Aorta (tissue), 5 donors: ENCODE measurements at places on chromosomes 4 and X.
A peak's percentile ranks its signal among the peaks of the same experiment; 100 is the strongest.

DNA sequence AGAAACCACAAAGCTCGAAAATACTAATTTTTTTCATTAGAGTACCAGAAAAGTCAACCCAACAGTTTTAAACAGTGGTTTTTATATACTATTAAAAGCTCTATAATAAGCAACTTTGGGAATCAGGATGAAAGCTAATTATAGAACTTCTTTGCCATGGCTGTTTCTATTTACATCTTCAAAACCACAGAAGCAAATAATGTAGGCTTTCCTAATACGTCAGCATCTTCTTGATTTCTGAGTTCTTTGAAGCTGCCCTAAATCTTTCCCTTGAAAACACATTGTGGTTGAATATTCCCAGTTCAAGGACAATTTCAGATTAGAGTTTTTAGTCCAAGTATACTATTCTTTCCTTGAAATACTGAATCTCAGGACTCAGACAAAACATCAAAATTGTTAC is 460.2 kb upstream of the FAT1 start:
- no peak for DNase-seq

GRCh38 chr4:26884486-26884988 is 23.9 kb downstream of the STIM2 start:
- DNase-seq = no peak

GRCh38 chr4:154009191-154009590 is 220.3 kb upstream of the SFRP2 start:
- no peak for DNase-seq

DNA sequence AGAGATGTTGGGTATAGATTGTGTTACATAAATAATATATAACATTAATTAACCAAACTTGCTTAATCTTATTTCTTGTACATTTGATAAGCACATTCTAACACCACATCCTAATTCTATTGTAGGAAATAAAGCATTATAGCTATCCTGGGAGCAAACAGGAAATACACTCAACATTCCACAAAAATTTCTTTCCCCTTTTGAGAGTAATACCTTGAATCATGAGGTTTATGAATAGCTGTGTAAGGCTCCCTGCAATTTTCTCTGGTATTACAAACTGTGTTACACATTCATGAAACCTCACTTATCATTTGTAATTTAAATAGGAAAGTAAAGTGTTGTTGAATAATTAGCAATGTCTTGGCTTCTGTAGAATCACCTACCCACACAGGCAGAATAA is 95.1 kb downstream of the TMEM47 start:
- DNase-seq = no peak

DNA sequence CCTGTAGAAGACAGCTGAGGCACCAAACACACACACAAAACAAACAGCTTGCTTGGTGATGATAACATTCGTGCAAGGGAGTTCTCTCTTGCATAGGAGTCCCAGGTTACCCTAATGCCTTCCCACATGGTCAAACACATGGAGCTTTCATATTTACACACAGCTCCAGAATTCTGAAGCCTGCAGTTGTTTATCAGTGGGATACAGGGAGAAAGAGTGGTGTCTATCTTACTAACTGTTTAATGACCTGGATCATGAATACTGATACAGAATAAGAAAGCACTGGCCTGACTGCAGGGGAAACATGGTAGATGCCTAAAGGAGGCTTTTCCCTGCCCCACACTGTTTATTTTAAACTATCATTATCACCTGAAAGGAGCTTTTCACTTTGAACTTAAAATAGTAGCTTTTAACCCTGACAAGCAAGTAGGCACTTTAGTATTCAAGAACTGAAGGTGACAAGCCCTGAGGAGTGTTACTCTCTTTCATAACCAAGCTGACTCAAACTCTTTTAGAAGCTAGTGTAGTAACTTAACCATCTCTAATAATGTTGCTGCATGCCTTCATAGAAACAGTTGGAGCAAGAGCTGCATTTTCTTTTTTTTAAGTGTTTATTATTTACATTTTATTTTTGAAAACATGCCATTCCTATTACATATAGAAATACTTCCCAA is 15.6 kb downstream of the TET2 start:
- no peak for DNase-seq

- no peak for DNase-seq
These were observed 7.9 kb downstream of the NDNF start for GRCh38 chr4:121064482-121064881.

DNA sequence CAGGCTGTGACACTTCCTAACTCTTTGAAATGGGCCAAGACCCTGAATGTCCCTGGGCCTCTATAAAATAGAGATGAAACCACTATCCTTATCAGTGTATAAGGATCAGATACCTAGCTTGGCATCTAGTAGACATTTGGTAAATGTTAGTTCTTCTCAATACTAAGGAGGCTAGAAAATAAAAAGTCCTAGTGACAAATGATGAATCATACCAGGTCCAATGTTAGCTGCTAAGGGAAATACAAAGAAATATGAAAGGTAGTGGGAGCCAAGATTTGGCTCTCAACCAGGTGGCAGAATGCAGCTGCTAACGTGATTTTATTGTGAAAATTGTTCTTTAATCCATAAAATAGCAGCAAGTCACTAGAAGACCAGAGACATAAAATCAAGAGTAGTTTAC is 19.8 kb upstream of the PPARGC1A start:
- no peak for DNase-seq

- no peak for DNase-seq
These were observed 69.0 kb upstream of the TMEM33 start for GRCh38 chr4:41865981-41866798.

GRCh38 chr4:138773321-138773720 is 242.3 kb upstream of the NOCT start:
- no peak for DNase-seq

- no peak for DNase-seq
These were observed 47.5 kb upstream of the WDR19 start for GRCh38 chr4:39134683-39135306.

DNA sequence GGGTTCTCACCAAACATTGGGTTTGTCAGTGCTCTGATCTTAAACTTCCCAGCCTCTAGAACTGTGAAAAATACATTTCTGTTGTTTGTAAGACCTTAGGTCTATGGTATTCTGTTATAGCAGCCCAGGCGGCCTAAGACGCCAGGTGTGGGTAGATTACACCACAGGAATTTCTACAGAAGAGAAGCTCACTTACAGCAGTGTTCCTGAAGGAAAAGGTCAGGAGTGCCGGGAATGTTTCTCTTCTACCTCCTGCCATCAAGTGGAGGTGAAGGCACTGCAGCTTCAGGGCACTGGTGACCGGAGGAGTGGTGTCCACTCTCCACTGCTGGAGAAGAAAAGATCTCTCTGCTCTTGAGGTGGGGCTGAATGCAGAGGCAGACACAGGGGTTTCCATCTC is 45.7 kb downstream of the FHDC1 start:
- DNase-seq = no peak

GRCh38 chrX:153519569-153520286 is 2.3 kb downstream of the ATP2B3 start:
- no peak for DNase-seq

GRCh38 chr4:189087971-189088370 is 852.7 kb upstream of the FRG1 start:
- no peak for DNase-seq

- no peak for DNase-seq
These were observed 249.3 kb upstream of the DIPK2B start for GRCh38 chrX:45449982-45450381.

DNA sequence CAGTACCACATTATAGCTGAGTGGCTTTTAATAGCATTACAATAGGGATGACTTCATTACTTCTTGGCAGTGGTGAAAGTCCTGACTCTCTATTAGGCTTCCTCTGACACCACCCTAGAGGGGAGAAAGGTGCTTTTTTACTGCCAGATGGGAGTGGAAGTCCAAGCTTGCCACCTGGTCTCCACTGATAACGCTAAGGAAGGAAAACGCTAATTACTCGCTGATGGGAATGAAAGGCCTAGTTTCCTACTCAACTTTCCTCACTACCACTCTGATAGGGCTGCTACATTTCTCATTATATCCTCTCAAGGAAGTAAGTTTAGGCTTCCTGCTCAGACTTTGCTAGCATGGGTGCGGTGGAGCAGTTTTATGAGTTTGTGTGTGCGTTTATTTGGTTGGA is 62.3 kb upstream of the PAGE3 start:
- DNase-seq = no peak

DNA sequence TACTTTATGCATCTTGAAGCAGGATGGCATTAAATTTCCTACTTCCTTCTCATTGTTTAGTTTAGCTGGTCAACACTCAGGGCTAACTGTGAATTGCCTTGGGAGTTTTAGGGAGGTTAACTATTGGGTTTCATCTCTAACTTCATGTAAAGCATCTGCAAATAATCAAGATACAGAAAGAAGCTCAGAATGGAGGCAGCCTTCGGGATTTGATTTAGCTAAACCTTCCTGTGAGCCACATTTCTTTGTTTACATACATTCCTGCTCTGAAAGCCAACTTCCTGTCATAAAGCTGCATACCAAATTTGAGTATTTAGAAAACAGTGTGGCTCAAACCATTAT is 131.7 kb upstream of the PCDH18 start:
- DNase-seq = no peak

DNA sequence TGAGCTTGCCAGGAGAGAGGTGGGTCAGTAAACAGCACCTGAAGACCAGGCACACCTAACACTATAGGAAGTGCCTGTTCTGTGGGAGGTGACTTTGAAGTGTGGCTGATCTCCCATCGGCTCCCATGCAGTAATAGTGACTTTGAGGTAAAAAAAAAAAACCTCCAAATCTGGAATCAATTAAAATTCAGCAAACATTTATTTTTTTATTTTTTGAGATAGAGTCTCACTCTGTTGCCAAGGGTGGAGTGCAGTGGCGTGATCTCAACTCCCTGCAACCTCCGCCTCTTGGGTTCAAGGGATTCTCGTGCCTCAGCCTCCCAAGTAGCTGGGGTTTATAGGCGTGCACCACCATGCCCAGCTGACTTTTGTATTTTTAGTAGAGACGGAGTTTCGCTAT is 32.4 kb downstream of the ARHGAP10 start:
- DNase-seq = no peak

DNA sequence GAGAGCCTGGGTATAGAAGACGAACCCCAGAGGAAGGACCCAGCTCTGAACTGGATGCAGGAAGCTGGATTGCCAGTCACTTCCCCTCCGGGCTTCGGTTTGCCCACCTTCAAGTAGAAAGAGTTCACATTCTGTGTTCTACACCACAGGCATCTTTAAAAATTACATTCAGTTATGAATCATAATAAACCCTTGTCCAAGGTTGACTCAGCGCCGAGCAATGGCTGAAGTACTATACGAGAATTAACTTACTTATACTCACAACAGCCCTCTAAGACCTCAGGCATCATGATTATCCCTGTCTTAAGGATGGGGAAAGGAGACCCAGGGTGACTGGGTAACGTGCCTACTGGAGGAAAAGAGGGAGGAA is 72.5 kb downstream of the EVC2 start:
- no peak for DNase-seq

- peak; percentile 84 for DNase-seq
These were observed 10.3 kb downstream of the RTL5 start for GRCh38 chrX:72121383-72121782.

DNA sequence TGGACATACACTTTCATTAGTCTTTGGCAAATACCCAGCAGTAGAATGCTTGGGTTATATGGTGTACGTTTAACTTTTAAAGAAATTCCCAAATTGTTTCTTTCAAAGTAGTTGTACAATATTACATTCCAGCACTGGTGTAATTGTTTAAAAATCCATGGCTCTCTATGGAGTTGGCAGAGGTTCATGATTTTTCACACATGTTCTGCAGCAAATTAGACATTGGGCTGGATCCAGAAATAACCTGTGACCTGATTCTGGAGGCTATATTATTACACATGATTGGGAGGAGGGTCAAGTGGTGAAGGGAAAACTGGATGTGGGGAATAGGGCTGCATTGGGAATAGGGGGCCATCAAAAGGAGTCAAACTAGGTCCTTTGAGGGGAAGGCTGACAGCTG is 41.9 kb downstream of the MAMLD1 start:
- DNase-seq = no peak

- DNase-seq = no peak
These were observed 60.7 kb downstream of the TBC1D9 start for GRCh38 chr4:140695483-140695882.

GRCh38 chr4:144681806-144682205 is 35.9 kb downstream of the HHIP start:
- DNase-seq = no peak

- DNase-seq = no peak
These were observed 29.6 kb upstream of the DCAF8L1 start for GRCh38 chrX:28010875-28011274.

GRCh38 chr4:13268165-13268564 is 216.0 kb downstream of the RAB28 start:
- DNase-seq = no peak

DNA sequence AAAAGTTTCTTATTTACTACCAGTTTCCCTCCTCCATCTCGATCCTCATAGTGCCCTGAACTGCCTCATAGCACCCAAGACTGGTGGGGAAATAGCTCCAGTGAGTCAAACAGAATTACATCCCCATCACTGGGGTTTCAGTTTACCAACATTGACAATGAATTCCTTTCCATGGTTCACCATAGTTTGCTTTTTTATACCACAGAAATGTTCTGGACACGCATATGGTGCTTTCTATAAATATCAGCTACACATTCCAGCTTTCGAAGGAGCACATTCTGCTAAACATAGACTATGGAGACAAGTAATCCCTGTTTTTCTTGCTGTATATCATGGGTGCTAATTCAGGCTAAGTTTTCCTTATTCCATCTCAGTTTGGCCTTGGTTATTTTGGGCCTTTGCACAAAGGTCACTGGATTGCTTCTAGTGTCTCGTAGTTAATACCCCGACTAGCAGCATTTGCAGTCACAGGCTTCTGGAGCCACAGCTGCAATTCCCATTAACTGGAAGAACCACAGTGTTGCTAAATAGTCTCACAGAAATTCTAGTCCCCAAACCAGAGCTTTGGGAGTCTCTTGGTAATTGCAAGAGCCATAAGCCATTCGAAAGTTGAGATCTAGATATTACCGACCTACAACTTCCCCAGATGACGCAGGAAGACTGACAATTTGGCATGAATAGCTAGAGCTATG is 53.4 kb upstream of the TRPC3 start:
- DNase-seq = no peak

DNA sequence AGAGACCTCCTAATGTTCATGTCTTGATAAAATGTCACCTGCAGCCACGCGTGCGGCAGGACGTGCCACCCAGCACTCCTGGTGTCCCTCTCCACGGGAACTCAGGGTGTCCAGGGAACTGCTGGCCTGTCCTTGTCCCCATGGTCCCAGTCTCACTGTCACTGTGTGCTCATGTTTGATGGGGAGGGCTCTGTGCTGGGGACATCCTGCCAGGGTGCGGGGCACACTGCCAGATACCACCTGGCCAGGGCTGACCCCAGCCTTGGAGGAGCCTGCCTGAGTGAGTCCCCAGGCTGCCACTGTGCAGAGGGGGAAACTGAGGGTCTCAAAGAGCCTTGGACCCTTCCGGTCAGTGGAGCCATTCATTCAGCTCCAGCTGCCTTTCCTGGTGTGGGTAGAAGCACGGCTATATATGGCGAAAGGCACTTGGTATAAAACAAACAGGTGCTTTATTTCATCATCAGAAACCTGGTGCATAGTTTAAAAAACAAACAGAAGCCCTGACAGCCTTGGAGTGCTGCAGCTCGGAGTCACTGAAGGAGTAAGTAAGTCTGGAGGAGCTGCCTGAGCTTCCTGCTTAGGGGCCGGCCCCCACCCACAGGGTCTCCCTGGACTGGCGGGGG is 33.0 kb downstream of the NOP14 start:
- peak; percentile 58 for DNase-seq

GRCh38 chr4:85967872-85968271 is 392.0 kb downstream of the MAPK10 start:
- no peak for DNase-seq

GRCh38 chrX:6131287-6131686 is 97.4 kb downstream of the NLGN4X start:
- DNase-seq = no peak
